Fibroblast of the aortic adventitia (primary cell): ENCODE measurements at places on chromosomes 1 and 21.

DNA sequence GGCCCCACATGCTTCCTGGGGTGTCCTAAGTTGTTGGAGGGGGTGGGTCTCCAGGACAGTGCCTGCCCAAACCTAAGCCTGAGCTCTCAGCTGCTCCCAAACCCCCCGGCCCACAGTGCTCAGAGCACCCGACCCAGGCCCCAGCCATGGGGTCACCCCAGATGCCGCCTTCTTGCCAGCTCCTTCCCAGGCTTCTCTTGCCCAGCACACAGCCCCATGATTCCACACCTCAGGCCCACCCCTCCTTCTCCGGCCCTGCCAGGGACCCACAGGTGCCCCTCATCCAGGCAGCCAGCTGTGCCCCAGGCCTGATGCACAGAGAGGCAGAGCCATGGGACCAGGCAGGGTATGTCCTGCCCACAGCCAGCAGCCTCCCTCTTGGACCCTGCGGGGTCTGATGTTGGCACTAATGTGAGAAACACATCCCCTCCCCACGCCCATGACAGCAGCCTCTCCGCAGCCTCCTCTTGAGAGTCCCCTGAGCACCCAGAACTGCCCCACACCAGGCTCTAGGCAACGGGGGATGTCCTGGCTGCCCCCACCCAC lies 4.9 kb downstream of the WNT9A start:
- no peak for DNase-seq

- peak; percentile 99 for DNase-seq
Observed at GRCh38 chr1:28648474-28649198, at the start of gene RNU11. Gene RNU11, plus strand, starts transcription at chr1:28648600.

GRCh38 chr1:223142795-223143536 lies at the start of gene TLR5:
Gene TLR5, minus strand, starts transcription at chr1:223143248. Its CDS starts 30,217 bp downstream, at chr1:223113031.
- peak; percentile 38 for DNase-seq

GRCh38 chr1:53121319-53122172 lies 20.9 kb downstream of the SLC1A7 start:
- DNase-seq, result peak; percentile 87

DNA sequence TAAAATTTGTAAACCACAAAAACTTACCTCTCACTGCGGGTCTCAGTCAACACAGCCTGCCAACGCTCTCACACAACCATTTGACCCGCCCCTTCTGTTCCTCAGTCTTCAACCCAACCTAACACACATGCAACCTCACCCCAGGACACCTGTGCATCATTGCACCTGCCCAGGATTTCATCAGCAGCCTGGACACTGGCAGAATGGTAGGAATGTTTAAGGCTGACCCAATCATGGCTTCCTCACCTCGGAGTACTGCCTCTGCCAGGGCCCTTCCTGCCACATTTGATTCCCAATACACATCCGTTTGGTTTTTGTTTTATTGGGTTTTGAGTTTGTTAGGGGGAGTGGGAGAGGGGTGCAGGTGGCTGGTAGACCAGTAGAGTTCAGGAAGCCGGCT lies 40.7 kb downstream of the TOMM20 start:
- DNase-seq, result no peak

DNA sequence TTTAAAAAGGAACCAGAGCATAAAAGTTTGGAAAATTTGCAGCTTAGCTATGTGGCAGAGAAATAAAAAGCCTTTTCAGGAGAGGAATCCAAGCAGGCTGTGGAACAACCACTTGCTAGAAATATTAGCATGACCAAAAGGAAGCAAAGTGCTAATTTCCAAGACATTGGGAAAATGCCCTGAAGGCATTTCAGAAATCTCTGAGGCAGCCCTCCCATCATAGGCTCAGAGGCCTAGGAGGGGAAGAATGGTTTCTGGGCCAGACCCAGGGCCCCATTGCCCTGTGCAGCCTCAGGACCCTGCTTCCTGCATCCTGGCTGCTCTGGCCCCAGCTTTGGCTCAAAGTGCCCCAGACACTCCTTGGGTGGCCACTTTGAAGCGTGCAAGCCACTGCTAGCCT lies 56.8 kb downstream of the TENT5C start:
- DNase-seq, result no peak

- peak; percentile 60 for DNase-seq
Observed at GRCh38 chr1:47997289-47998200, at the start of gene TRABD2B. Gene TRABD2B, minus strand, starts transcription at chr1:47997385.

DNA sequence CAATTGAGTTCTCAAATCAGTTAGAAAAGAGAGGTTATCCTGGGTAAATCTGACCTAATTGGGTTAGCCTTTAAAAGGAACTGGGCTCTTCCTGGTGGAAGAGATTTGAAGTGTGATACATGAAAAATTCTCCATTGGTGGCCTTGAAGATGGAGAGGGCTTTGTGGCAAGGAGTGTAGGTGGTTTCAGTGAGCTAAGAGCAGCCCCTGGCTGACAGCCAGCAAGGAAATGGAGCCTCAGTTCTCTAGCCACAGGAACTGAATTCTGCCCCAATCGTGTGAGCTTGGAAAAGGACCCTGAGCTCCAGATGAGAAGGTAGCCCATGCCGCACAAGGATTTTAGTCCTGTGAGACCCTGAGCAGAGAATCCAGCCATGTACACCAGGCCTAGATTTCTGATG lies 12.7 kb upstream of the HYI start:
- DNase-seq, result no peak

DNA sequence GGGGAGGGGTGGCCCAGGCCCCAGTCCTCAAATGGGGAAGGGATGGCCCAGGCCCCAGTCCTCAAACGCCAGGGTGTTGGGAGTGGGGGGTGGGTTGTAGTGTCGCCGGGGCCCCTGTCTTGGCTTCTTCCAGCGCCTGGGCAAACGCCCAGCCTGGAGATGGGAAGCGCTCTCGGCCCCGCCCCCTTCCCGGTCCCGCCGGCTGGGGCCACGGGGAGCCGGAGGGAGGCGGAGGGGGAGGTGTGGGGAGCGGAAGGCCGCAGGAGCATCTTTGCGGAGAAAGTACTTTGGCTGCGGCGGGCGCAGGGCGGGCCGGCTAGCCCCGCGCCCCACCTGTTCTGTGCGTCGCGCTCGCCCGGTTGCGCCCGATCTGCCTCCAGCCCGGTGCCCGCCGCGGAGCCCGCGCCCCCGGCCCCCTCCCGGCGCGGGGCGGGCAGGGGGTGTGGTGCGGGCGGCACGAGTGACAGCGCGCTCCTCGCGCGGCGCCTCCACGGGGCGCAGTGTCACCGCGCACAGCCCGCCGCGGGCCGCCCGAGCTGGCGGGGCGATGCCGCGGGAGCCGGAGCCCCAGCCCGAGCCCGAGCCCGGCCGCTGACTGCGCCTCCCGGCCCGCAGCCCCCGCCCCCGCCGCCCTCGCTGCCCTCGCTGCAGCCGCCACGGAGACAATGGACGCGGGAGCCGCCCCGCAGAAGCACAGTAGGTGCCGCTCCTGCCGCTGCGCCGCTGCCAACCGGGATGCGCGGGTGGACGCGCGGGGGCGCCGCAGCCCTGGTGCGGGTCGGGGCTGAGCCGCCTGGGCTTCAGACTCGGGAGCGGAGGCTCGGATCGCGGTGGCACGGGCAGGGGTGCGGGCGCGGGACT lies 31.1 kb upstream of the PEX10 start:
- no peak for DNase-seq

- no peak for DNase-seq
Observed at GRCh38 chr1:81458186-81458585, 342.5 kb upstream of the ADGRL2 start.
